A172 (cell line): ENCODE measurements at places on chromosomes 5 and 9. TPM values are rescaled to one million over a fixed set of nuclear protein-coding genes. Genes with fewer than 3 reads are reported as not detected.

GRCh38 chr9:113387560-113388230 is 10.9 kb upstream of the HDHD3 start:
- DNase-seq, result no peak

- no peak for DNase-seq
These were observed 32.6 kb downstream of the TRPM6 start for GRCh38 chr9:74855072-74855471.

DNA sequence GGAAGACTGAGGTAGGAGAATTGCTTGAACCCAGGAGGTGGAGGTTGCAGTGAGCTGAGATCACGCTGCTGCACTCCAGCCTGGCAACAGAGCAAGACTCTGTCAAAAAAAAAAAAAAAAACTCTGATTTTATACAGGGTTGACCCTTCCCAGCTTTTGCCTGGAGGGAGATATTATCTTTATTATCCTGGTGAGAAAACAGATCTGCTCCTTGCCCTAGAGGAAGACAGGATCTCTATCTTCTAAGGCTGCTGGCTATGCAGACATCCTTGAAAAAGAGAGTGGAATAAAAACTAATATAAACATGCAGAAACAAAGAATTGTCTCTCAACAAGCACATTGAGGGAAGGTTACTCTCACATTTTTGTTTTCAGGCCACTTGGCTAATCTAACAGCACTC is 1503.4 kb upstream of the WWC1 start:
- no peak for DNase-seq

DNA sequence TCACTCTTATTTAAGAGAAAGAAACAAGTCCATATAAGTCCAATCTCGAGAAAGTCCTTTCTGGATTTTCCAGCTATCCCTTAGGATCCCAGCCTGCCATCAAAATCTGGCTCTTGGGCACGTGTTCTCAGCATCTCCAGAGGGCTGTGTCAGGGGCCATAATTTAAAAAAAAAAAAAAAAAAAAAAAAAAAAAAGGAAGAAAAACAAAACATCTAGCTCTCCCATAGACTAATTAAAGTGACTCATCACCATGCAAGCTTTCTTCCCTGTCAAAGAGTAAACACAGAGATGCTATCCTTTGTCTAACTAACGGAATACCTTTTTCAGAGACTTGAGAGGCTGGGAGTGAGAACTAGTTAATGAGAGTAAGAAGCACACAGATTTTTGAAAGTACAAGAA is 44.9 kb upstream of the MYO10 start:
- peak; percentile 86 for DNase-seq

Gene SLC25A25
- 27.8 and 32.7 TPM in 2 replicates for total RNA-seq

Gene DELE1
- 18.2 and 37.0 TPM in 2 replicates for total RNA-seq

Gene NR2F1
- total RNA-seq, result 6.9 and 10.0 TPM in 2 replicates
